NCI-H2081 treated with DMSO at 0.1 percent for 48 hours (cell line): ENCODE measurements at places on chromosomes 12 and 14.

- DNase-seq: no peak
Observed at GRCh38 chr12:129861951-129862350, 41.9 kb downstream of the TMEM132D start.

- DNase-seq: no peak
Observed at GRCh38 chr12:100610666-100611430, 37.4 kb downstream of the GAS2L3 start.

DNA sequence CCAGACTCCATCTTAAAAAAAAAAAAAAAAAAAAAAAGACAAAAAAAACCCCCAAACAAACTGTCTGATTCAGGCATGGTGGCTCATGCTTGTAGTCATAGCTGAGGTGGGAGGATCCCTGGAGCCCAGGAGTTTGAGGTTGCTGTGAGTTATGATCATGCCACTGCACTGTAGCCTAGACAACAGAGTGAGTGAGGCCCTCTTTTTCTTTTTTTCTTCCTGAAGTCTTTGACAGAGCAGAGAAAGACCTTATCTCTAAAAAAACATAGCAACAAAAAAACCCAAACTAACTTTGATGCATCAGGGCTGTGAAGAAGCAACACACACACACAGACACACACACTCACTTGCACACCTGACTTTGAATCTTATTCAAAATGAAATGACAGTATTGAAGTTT is 7.7 kb upstream of the AMN1 start:
- no peak for DNase-seq

DNA sequence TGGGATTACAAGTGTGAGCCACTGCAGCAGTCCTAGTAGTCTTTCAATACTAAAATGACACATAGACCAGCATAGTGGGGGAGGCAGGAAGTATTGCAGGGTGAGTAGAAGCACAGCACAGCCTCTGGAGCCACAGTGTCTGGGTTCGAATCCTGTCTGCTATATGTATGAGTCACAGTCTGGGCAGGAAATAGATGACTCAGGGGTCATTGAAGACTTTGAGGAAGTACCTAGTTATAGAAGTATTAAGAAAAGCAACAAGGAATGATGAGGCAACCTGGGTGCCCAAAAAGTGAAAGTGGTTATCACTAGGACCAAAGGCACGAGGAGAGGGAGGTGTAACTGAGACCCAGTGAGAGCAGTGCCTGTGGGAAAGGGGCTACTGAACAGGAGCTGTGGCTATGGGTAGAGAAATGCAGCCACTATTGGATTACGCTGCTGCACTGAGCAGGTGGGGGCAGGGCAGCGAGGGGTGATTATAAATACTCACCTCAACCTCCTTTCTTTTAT is 124.0 kb downstream of the PDE3A start:
- no peak for DNase-seq

- no peak for DNase-seq
Observed at GRCh38 chr14:96987086-96987474, 189.9 kb downstream of the VRK1 start.

DNA sequence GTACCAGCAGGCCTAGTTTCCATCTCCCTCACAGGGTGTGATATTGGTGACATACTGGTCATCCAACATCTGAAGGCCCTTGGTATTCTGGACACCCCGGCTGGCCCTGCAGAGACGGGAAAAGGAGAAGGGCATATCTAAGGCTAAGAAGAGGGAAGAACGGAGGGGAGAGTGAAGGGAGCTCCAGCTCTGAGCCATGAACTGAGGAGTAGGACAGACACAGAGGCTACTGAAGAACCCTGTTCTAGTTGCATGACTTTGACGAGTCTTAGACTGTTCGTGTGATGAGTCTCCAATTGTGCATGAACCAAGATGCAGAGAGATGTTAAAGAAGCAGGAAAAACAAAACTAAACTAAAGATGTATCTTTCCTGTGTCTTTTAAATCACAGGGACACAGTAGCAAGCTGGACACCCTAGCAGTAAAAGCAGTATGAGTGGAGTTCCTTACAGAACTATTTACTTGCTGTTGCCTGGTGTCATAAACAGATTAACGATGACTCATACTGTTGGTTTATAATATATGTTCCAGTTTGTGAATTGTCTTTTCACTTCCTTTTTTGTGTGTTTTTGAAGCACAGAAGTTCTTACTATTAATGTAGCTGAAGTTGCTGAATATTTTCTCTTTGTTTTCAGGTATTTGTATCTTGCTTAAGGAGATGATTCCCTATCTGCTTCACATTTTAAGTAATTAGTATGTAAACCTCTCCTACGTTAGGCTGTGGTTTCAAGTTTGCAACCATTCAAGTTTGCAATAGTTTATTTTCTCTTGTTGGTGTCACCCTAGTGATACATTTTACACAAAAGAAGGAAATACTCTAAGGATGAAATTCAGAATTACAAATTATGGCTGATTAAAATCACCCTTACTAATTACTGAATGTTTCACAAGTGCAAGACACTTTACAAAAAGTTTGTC is 15.7 kb downstream of the FAR2 start:
- DNase-seq: no peak

- DNase-seq: no peak
Observed at GRCh38 chr14:98893675-98894074, 378.3 kb downstream of the BCL11B start.

- DNase-seq: no peak
Observed at GRCh38 chr12:109915171-109916040, 15.3 kb downstream of the TCHP start.

DNA sequence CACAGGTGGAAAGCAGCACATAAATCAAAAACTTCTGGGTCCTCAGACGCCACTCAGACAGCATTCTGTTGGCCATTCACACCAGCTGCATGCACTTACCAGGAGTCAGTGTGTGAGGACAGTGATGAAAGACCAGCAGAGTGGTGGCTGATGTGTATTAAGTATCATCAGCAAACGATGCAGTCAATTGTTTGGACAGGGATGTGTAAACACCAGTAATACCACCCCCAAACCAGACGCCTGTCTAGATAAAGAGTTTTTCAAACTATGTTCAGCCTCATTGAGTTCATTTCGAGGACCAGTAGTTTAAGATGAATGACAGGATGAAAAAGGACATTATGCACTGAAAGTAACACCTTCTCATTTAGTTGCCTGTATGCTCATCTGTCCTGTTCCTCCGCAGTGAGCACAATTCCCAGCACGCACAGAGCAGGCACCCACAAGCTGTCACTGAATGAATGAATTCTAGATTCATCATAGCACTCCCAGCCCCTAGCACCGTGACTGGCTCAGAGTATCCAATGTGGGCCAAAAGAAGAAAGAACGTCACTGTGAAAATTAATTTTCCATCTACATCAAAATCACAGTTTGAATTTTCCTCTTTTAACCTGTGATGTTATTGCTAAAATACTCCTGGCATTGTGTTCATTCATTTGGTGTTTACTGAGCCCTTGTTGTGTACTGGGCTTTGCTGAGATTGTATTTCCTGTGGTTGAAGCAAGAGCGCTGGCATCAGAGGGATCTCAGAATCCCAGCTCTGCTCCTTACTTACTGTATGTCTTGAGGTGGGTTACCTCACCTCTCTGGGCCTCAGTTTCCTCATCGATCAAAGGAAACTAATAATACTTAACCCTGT is 124.8 kb upstream of the NOS1 start:
- DNase-seq: peak; percentile 15

GRCh38 chr12:129002427-129002826 is 149.1 kb downstream of the GLT1D1 start:
- no peak for DNase-seq

DNA sequence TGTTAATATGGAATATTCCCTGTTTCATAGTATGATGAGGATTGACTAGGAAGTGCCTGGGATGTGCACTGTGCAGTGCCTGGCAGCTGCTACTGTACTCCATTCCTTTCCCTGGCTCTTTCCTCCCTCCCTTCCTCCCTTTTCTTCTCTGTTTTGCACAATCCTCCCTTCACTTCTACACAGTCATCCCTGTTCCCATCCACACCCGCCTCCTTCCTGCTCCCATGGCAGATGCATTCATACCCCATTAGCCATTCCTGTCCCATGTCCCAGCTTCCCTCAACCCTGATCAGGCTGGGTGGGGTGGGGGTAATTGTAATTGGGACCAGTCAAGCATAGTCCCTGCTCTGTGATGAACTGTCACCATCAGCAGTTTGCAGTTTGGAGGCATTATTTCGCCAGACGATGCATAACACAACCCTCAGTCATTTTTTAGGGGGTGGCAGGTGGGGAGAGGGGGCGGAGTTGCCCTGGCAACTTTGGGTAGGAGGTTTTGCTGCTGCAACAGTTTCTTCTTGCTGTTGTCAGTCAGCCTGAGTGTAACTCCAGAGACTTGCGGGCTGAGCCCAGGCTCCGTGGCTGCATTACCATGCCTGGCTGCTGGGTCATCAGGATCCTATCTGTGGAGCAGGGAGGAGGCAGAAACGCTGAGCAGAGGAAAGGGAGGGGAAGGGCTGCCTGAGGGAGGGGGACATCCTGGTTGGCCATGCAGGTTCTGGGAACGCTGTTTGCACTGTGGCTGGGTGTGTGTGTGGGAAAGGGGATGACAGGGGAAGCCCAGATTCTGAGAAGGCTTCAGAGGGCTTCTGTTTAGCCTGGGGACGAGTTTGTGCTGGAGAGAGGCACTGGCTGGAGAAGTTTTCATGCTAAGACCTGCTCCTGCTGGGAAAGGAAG is 4.1 kb upstream of the KRT84 start:
- DNase-seq: no peak

GRCh38 chr14:92601131-92601710 is 87.6 kb downstream of the RIN3 start:
- DNase-seq: no peak

GRCh38 chr12:103768467-103769123 is 72.4 kb downstream of the NT5DC3 start:
- no peak for DNase-seq

DNA sequence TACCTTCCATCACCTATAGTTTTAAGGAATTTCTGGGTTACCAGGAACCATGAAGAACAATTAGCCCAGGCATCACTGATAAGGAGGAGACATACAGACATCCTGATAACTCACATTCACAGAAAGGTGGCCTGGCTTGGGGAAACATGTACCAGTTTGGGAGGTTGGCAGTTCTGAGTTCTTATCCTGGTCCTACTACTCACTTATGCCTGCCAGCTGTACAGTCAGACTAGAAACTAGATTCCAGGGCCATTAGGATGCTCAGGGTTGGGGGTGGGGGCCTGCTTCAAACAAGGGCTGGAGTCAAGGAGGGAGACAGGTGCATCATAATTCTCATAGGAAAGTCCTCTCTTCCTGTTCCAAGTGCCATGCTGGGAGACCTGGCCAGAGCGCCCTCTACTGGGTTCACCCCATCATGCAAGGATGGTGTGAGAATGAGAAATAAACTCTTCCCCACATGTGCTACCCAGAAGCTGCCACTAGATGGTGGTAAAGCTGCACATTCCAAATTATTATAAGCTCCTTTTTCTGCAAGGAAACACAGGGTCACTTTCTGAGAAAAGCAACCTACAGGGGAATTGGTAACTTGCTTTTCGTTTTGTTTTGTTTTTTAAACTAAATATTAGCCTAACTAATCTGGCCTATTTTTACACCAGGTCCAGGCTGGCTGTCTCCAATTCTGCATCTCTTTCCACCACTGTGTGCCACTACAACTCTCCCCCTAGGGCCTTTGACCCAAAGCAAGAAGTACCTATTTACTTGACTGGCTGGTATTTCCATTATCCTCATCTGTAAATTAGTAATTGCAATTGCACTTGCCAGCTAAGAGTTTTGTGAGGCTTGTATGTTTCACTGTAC is 14.5 kb downstream of the OAS2 start:
- no peak for DNase-seq

- no peak for DNase-seq
Observed at GRCh38 chr14:77311217-77311616, 9.5 kb downstream of the POMT2 start.

- no peak for DNase-seq
Observed at GRCh38 chr12:5022465-5023061, 21.1 kb upstream of the KCNA5 start.

DNA sequence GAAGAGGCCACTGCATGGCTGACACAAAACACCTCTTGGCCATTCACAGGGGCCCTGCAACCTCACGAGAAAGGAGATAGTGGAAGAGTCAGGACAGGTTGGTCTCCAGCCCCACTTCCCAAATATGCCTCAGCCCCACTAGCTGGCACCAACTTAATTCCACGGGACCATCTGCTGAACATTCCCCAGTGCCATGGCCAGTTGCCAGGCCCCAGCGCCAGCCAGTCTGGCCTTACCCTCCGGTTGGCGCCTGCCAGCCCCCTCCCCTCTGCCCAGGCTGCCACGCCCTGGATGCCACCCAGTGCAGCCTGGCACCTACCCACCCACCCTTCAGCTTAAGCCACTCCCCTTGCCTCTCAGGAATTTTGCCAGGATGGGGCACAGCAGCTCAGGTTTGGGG is 21.2 kb upstream of the HSPB8 start:
- DNase-seq: no peak

DNA sequence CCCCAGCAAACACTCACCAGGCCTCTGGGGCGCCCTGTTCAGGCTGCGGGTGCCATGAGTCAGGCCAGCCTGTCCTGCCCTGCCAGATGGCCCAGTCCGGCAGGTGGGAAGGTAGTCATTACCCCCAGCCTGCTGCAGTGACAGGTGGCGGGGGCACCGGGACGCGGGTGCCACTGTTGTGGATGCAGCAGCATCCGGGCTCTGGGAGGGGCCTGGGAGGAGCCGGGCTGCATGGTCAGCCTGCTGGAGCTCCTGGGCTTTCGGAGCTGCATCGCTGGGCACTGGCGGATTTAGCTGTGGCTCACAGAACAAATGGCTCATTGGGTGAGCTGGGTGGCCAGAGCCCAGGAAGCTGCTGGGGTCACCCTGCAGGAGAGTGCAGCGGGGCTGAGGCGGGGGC is 13.5 kb downstream of the CEP170B start:
- DNase-seq: no peak

GRCh38 chr14:105389976-105390848 is 8.1 kb upstream of the TEX22 start:
- no peak for DNase-seq

DNA sequence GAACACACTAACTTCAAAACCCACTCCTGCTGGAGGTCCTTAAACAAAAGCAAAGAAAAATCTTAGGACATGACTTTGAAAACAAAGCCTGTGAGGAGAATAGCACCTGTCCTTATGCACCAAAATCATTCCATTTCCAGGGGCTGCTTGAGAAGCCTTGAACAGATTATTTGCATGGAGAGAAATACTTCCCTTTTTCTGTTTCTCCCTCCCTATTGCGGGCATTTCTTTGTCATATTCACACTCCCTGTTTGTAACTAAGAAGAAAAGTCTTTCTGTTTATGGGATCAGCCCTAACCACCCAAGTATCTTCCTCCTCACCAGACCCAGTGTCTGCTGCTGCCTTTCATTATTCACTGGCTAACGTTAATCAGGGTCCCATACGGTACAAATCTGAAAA is 218.8 kb downstream of the DPF3 start:
- DNase-seq: no peak

DNA sequence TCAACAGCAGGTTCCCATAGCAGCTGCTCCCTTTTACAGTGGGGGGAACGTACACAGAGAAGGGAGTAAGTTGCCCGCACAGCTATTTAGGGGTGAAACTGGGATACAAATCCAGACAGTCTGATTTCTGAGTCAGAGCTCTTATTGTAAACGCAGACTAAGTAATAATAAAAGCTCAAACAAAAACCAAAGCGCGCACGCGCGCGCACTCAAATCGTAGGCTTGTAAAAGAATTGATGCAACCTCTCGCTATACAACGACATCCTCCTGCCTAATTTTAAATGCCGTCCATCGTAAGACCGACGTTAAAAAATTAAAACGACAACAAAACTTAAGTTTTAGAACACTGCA is 747 bp upstream of the DACT1 start:
- DNase-seq: no peak

- no peak for DNase-seq
Observed at GRCh38 chr14:76293923-76294322, 82.0 kb upstream of the ESRRB start.
